ENCODE measurements at places on chromosomes 7 and 10. TPM values are rescaled to one million over a fixed set of nuclear protein-coding genes. Genes with fewer than 3 reads are reported as not detected.

NPC1L1 gene
- total RNA-seq = not detected

TLX1 gene
- total RNA-seq = not detected

PON1 gene
- not detected for total RNA-seq

CLDN4 gene
- total RNA-seq = 0.50 TPM

WDR86 gene
- total RNA-seq = not detected

CYP26A1 gene
- total RNA-seq = not detected

CDC14C gene
- not detected for total RNA-seq

SLC25A28 gene
- 27.5 TPM for total RNA-seq

ERVW-1 gene
- total RNA-seq = not detected
